ENCODE measurements at places on chromosomes 7 and 10.
A peak's percentile ranks its signal among the peaks of the same experiment; 100 is the strongest.

DNA sequence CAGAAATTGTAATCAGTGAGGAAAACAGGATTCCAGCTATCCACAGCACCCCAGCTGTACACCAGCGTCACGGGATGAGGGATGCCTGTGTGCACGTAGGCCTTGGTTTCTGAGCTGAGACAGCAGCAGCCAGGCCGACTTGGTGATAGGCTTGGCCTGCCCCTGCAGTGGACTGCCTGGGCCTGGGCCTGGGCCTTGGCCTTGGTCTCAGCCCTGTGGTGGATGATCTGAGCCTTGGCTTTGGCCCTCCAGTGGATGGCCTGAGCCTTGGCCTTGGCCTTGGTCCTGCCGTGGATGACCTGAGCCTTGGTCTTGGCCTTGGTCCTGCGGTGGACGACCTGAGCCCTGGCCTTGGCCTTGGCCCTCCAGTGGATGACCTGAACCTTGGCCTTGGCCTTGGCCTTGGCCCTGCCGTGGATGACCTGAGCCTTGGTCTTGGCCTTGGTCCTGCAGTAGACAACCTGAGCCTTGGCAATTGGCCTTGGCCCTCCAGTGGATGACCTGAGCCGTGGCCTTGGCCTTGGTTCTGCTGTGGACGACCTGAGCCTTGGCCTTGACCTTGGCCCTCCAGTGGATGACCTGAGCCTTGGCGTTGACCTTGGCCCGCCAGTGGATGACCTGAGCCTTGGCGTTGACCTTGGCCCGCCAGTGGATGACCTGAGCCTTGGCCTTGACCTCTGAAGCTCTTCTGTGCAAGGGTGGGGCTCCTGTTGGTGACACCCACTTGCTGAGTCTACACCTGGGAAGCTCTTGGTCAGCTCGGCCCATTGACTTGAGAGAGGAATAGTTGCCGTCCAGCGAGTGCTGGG lies 93.8 kb downstream of the CUX1 start:
- DNase-seq: no peak

GRCh38 chr10:89652806-89653370 lies 7.8 kb upstream of the PANK1 start:
- DNase-seq: no peak

GRCh38 chr7:83478616-83479015 lies 170.3 kb downstream of the SEMA3E start:
- DNase-seq: no peak

- DNase-seq: no peak
Observed at GRCh38 chr7:4017081-4017480, 665.0 kb upstream of the FOXK1 start.

DNA sequence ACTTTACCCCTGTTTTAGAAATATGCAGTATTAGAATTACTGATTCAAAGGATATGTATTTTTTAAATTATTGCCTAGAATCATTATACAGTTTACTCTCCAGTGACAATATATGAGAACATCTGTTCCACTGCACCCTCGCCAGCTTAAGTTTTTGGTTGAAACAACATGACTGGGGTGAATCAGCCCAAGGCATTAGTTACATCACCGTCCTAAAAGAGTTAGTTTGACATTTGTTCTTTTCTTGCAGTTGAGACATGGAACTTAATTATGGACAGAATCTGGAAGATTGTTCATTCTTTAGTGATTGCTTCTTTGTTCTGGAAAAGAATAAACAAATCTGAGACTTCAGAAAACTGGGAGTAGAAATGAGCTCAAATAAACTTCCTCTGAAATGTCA lies 167.3 kb upstream of the DKK1 start:
- no peak for DNase-seq

GRCh38 chr7:37320140-37320847 lies 128.4 kb downstream of the ELMO1 start:
- no peak for DNase-seq

- peak; percentile 60 for DNase-seq
Observed at GRCh38 chr7:99379043-99379577, 4.6 kb downstream of the ARPC1B start.

DNA sequence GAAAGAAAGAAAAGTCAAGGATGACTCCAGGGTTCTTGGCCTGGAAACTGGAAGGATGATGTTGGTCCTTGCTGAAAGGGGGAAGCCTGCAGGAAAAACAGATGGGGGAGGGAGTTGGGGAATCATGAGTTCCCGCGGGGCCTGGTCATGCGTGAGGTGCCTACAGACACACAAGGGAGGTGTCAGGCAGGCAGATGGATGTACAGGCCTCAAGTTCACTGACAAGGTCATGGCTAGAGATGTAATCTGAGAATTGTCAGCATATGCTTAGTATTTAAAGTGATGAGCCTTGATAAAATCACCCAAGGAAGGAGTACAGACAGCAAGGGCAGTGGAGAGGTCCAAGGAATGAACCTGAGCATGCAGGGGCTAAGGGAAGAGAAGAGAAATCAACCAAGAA lies 46.8 kb downstream of the DLG5 start:
- no peak for DNase-seq

DNA sequence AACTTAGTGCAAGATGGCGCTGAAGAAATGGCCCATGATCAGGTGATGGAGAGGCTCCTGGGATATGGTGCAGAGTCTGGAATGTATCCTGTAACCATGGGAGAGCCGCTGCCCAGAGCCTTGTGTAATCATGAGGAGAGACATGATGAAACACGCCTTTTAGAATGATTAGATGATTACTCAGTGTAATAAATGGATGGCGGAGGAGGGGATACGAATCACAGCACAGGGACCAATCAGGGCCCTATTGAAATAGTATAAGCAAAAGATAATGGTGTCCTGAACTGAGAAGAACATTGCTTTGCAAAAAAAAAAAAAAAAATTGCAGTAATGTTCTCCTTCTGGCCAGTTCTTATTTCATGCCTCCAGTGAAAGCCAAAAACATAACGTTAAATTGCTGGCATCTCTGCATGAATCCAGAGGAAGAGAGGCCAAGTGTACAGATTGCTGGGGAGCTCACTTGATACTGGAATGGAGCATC lies 668.5 kb upstream of the AUTS2 start:
- DNase-seq: no peak

- no peak for DNase-seq
Observed at GRCh38 chr10:47151920-47152319, 148.1 kb upstream of the GDF10 start.

- DNase-seq: no peak
Observed at GRCh38 chr7:90424720-90425119, 21.5 kb downstream of the CLDN12 start.

DNA sequence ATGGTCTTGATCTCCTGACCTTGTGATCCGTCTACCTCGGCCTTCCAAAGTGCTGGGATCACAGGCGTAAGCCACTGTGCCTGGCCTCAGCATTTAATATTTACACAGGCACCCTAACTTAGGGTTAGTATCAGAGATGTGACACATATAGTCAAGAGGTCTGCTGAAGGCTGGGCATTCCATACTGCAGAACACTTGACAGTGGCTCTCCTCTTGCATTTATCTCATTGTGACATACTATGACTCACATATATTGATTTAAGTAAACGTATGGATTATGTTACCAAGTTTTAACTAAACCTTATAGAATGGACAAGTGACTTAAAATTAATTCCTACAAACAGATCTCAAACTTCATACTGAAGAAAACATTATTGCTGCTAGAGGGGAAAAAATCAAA lies 36.6 kb downstream of the BRAF start:
- DNase-seq: no peak

GRCh38 chr10:52256832-52257691 lies 57.0 kb upstream of the DKK1 start:
- no peak for DNase-seq

GRCh38 chr7:113246738-113247137 lies 128.4 kb upstream of the SMIM30 start:
- no peak for DNase-seq

GRCh38 chr10:49599546-49599945 lies 10.6 kb upstream of the SLC18A3 start:
- DNase-seq: no peak

DNA sequence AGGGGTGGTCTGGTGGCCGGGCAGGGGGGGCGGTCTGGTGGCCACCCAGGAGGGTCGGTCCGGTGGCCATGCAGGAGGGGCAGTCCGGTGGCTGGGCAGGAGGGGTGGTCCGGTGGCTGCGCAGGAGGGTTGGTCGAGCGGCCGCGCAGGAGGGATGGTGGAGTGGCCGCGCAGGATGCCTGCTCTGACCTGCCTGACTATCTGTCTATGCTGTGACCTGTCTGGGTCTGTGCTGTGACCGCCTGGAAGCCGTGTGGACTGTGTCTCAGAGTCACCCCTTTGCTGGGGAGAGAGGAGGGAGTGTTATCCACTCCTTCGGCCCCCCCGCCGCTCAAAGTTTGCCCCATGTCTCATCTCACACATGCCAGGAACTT lies 113.2 kb downstream of the ACTR3B start:
- DNase-seq: no peak
